ENCODE measurements at places on chromosomes 11 and 22.

DNA sequence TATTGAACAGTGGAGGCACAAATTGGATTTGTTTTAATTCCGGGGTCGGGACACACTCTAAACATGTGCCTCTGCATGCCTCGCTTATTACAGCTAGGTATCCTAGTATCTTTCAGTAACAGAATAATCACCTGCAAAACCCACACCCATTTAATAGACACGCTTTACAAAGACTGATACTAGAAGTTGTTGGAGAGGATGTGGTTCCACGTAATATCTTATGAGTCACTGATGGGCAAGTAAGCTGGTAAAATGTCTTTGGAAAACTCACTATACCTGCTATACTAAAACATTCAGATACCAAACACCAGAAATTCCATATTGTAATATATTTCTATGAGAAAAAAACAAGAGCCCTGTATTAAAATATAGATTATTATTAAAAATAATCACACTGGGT, 84.0 kb downstream of the GGTLC2 start:
- no peak for DNase-seq

DNA sequence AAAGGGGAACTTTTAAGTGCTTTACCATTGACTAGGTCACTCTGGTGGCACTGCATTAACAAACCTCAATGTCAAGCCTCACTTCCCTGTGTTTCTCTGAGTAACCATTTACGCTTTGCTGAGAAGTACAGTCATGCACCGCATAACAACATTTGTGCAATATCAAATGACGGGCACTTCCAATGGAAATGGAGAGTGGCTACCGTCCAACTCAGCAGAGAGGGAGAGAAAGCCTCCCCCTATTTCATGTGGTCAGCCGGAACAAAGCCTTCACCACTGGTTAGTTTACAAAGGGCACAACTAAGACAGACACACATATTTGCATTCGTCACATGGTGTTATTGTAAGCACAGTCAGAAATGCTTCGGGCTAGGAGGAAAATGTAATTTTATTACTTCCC, 117.3 kb downstream of the RASSF10 start:
- no peak for DNase-seq

DNA sequence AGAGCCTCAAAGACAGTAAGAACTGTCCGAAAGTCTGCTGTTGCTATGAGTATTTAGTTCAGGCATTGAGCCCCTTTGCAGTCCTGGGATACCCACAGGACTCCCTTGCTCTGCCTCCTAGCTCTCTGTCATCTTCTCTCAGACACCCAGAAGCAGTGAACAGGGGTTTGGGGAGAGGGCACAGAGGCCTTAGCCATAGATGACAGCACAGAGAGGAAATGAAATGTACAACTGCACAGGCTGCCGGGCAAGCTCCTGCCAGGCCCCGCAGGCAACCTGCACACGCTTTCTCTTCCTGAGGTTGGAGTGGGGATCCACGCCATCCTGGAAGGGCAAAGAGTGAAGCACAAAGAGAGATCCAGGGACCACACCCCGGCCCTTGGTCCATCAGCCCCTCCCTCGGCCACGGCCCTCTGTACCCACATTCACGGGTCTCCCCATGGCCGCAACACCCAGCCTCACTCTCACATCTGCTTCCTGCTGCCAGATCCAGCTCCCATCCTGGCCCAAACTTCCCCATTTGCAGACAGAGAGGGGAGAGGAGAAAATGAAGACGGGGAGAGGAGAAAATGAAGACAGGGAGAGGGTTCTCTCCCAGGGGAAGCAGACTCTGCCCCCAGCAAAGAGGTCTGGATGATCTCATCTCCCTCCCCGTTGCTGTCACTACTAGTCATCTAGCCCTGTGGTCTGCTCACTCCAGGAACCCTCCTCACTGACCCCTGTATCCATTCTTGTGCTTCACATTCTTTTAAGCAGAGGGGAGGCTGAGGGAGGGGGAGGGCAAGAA, 40.7 kb downstream of the CD6 start:
- no peak for DNase-seq

- DNase-seq = no peak
Measured at GRCh38 chr11:116427903-116428637, 344.7 kb downstream of the BUD13 start.
